ENCODE measurements at places on chromosomes 1 and 21.

DNA sequence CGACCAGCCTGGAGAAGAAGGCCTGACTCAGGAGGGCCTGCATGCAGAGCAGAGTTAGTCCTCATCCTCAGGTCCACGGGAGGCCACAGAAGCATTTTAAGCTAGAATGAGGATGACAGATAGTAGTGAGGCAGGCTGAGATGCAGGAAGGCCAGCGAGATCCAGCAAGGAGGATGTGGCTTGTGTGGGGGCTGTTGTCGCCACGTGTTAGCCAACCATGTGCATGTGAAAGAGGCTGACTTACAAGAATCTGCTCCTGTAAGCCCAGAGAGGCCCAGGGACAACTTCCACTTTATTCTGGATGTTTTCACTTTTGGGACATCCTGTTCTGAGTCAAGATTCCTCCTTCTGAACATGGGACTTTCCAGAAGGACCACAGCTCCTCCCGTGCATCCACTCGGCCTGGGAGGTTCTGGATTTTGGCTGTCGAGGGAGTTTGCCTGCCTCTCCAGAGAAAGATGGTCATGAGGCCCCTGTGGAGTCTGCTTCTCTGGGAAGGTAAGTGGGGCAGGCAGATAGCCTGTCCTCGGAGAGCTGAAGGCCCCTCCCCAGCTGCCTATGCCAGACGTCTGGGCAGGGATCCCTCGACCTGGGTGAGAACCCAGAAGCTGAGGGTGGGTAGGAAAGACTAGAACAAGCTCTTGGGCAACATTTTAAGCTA lies at the start of gene SLAMF8:
TSS of gene SLAMF8 (plus strand) at position 433 of the 661 bp plus-strand sequence. CDS start at position 459, 26 bp downstream.
- no peak for DNase-seq

- peak; percentile 51 for DNase-seq
These were observed 112.3 kb upstream of the NFIA start for GRCh38 chr1:60969971-60970509.

DNA sequence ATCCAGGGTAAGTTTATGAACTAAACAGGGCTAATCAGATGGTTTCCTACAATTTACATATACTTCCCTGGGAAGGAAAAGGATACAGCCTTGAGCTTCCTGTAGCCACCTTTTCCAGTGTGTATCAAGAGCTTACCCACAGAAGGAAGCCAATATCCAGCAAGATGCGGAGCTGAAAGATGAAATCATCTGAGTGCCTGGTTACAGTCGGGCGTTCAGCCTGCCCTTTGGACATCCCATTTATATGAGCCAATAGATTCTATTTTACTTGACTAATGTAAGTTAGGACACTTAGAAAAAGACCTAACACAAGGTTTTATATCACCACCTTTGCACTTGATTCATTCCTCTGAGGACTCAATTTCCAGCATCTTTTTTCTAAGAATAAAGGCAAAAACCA lies 108.2 kb downstream of the UCHL5 start:
- no peak for DNase-seq

DNA sequence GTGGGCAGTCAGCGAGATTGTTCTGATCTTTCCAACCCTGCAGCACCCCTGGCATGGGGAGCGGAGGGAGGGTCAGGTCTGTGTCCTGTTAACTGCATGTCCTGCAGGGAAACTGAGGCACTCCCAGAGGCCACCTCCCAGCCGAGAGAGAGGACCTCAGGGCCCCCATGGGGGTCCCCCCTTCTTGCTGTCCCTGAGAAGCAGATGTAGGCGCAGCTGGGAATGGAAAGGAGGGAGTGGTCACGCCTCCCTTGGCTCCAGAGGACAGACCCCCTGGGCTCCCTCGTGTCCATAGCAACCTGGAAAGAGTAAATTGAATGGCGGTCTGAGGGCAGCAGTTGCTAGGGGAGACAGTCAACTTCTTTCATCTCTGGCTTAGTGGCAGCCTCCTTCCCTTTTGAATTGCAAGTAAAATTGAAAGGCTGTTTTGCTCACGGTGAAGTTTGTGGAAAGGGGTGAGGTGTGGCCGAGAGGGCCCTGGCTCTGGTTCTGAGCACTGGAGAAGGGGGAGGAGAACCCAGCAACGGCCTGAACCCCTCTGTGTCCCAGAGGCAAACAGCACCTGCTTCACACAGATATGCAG lies 4.9 kb downstream of the CROCC start:
- no peak for DNase-seq

- DNase-seq: no peak
These were observed 124.0 kb downstream of the PIGK start for GRCh38 chr1:77095236-77095635.

DNA sequence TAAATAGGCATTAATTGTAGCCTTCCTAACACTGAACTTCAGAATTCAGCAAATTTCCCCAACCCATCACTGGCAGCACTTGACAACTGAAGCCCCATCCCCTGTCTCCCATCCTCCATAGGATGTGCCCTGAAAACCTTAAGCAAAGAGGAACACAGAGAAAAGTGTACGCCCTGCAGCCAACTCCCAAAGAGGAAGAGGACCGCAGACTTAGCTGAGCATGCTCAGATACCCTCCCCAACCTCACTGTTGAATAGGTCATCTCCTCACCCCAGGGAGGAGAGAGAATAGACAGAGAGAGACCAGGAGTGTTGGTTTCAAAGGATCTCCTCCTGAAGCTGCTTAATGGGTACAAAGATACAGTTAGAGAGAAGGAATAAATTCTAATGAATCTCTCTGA lies 50.5 kb downstream of the CD2 start:
- no peak for DNase-seq

DNA sequence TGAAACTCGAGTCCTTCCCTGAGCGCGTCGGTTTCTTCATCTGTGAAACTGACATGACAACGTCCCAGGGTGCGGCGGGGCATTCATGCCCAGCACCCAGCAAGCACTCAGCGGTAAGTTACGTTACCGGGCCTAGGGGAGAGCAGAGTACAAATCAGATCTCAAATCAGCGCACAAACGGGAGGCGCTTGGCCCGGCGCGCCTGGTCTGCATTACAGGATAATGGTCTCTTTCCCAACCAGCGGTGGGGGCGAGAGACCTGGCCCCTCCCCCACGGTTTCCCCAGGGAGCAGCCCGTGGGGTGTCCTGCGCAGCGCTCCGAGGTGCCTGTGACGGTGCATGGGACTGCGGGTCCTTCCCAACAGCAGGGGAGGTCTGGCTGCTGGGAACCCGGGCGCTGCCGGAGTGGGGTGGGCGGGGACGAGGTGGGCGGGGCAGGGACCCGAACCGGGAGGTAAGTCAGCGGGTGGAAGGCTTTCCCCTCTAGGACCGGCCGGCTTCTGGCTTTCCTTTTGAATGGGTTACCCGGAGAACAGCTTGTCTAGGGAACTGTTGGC lies 1.0 kb downstream of the TMEM51 start:
- DNase-seq: no peak

- DNase-seq: no peak
These were observed 3.9 kb downstream of the S100A9 start for GRCh38 chr1:153361480-153362109.

DNA sequence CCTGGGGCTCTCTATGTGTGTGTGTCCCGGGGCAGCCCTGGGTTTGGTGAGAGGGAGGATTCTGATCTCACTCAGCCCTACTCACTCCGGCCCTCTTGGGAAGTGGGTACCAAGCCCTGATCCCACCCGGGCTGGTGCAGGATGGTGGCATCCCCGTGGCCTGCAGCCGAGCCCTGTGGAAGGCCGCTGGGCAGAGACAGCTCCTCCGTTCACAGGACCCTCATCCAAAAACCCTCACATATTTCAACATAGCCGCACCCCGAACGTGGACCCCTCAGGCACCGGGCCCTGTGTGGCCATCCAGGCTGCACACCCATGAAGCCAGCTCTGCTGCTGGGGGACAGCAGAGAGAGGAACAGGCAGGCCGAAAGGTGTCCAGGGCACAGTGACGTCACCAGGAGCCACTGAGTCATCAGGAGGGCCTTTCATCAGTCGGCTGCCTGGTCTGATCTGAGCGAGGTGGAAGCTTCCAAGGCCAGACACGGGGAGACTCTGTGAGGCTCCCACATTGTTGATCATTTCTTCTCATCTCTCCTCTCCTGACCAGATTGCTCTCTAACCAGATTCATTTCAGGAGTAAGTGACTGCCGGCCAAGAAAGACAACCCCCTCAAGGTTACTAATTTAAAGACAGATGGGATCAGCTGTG lies 16.2 kb upstream of the GPR157 start:
- DNase-seq: no peak

DNA sequence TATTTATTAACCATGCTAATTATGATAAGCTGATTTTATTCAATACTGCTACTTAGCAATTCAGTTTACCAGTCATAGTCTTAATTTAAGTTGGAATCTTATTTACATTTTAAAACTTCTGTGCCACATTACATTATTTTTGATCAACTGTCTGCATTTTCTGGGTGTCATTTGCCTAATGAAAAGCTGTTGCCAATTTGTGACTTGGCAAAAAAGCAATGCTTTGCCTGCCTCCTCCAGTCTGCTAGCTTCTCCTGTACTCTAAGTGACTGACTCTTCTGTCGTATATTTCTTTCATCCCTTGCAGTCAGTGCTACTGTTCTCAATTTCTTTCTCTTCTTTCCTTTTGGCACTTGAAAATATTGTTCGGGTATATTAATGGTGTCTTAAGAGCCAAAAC lies 5.6 kb upstream of the IVNS1ABP start:
- no peak for DNase-seq

- no peak for DNase-seq
These were observed 112.0 kb downstream of the XPR1 start for GRCh38 chr1:180743868-180744267.

DNA sequence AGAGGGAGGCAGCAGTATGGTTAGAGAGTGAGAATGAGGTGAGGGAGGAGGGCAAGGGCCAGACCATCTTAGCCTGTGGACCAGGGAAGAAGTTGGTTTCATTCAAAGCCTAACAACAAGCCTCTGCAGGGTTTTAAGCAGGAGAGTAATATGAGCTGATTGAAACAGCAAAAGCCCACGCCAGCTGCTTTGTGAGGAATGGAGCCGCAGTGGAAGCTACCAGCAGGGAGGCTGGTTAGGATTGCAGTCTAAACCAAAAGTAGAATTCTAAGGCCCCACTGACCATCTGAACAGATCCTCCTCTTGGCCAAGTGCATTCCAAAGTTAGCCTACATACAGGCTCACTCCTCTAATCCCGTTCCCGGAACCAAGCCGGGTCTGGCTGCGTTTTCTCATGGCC lies 44.8 kb downstream of the OLFML3 start:
- no peak for DNase-seq

- no peak for DNase-seq
These were observed 144.3 kb downstream of the ZSCAN20 start for GRCh38 chr1:33616780-33617179.

GRCh38 chr21:31530897-31531705 lies 128.4 kb upstream of the SOD1 start:
- no peak for DNase-seq

DNA sequence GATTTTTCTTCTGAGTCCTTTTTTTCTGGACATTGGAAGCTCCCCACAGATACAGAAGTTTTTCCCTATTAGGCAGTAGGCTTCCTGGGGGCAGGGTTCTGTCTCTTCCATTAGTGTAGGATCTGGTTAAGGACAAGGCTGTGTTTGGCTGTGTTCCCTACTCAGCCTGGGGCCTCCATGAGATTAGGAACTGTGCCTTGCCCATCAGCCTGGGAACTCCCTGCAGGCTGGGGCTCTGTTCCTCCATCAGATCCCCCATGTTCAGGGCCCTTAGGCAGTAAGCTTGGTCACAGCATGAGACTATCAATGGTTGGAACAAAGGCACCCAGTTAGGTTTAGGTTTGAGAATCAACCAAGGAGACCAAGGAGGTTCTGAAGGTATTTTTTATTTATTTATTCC lies 22.7 kb downstream of the NAV1 start:
- DNase-seq: no peak

DNA sequence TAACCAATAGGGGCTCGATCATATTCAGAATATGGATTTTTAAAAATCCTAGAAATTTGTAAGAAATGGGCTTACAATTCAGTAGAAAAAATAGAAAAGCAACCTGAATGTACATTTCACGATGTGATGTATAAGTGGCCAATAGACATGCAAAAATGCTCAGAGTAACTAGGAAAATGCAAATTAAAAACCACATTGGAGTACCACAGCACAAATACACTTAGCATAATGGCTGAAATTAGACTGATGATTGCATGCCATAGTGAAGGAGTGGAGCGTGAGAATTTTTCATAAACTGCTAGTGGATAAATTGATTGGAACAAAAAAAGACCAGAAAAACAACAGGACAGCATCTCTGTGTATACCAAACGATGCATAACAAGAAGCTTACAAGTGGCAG lies 102.3 kb downstream of the DYRK1A start:
- no peak for DNase-seq

- no peak for DNase-seq
These were observed 116.5 kb downstream of the TMEM53 start for GRCh38 chr1:44557778-44558177.

- DNase-seq: no peak
These were observed 31.7 kb downstream of the EIF2D start for GRCh38 chr1:206580438-206581113.

DNA sequence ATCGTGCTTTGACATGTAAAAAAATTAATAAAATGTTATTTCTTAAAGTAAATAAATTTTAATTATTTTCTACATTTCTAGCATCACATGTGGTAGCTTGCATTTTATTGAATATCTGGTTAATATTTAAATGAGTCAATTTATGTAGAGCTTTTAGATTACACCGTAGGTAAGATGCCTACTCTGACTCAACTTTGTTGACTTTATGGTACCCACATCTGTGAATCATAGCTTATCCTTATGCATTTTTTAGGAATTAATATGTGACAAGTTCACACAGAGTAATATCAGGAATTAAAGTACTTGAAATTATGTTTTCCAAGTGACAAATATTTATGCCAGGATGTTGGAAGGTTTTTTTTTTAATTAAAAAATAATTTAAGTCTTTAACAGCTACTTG lies 120.7 kb downstream of the LEPR start:
- no peak for DNase-seq

DNA sequence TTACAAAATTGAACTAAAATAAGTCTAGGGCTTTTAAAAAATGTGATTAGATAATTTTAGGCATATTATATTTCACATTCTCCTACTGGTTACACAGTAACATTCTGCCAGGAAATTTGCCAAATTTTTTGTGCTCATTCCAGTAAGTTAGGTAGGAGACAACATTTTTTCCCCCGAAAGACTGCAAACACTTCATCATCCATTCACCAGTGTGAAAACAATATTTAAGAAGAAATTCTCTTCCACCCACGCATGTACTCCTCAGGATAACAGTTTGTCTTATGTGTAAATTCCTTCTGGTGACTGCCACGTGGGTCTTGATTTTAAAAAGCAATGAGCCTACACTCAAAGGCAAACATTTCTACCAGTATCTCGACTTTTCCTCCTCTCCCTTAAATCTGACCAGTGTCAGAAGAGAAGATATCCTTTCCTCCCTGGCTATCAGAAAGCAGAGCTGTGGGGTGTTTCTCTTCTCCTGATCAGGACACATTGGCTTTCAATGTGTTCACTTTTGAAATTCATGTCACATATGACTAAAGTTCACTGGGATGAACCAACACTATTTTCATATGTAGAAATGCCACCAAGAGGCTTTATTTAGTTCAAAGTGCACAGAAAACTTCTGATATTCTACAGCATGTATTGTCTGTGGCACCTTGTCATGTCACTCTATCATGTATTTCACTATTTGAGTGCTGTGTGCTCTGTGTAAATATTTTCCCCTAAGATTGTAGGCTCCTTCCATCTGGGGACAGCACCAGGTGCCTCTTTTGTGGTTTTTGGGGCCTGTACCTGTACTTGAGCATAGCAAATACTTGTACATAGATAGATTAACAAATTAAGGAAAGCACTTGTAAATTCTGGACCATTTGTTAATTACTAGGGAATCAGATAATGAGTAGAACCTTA lies 38.6 kb downstream of the LHX9 start:
- DNase-seq: no peak

GRCh38 chr21:16241479-16241963 lies 511.7 kb downstream of the USP25 start:
- no peak for DNase-seq

- no peak for DNase-seq
These were observed 176.8 kb upstream of the PDE4B start for GRCh38 chr1:65615859-65616258.

Measured in hematopoietic multipotent progenitor cell treated with erythropoietin and hydrocortisone succinate and interleukin-3 and kit ligand, for 15 days (in vitro differentiated cells).